ENCODE measurements at places on chromosomes 5 and 9.

GRCh38 chr9:136814725-136815421 lies 7.1 kb downstream of the RABL6 start:
- DNase-seq: no peak

GRCh38 chr9:8622871-8623270 lies 823.3 kb upstream of the DMAC1 start:
- DNase-seq: no peak

GRCh38 chr9:132885720-132886333 lies 7.1 kb downstream of the SPACA9 start:
- DNase-seq: no peak

GRCh38 chr5:75167345-75167744 lies 69.3 kb downstream of the ANKRD31 start:
- no peak for DNase-seq

- no peak for DNase-seq
Measured at GRCh38 chr9:28007097-28007817, 434.0 kb upstream of the C9orf72 start.

GRCh38 chr5:77761606-77762005 lies 14.5 kb downstream of the TBCA start:
- DNase-seq: no peak

GRCh38 chr5:34585601-34586104 lies 70.5 kb upstream of the RAI14 start:
- DNase-seq: no peak

- DNase-seq: no peak
Measured at GRCh38 chr5:36073595-36074216, 7.0 kb upstream of the UGT3A2 start.

GRCh38 chr9:138051586-138052321 lies 174.2 kb downstream of the CACNA1B start:
- DNase-seq: no peak

DNA sequence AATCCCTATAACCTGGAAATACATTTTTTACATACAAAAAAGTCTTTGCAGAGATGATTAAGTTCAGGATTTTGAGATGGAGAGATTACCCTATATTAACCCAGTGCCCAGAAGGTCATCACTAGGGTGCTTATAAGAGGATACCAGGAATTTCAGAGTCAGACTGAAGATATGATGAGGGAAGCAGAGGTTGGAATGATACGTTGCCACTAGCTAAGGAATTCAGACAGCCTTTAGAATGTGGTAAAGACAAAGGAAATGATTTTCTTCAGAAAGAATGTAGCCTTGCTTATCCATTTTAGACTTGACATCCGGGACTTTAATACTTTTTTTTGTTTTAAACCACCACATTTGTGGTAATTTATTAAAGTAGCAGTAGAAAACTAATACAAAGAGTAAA lies 2176.8 kb upstream of the C9orf72 start:
- no peak for DNase-seq

- DNase-seq: no peak
Measured at GRCh38 chr5:141420855-141421488, at the start of gene PCDHGA11. Gene PCDHGA11, plus strand, starts transcription at chr5:141421051. Its CDS starts 177 bp downstream, at chr5:141421228.

DNA sequence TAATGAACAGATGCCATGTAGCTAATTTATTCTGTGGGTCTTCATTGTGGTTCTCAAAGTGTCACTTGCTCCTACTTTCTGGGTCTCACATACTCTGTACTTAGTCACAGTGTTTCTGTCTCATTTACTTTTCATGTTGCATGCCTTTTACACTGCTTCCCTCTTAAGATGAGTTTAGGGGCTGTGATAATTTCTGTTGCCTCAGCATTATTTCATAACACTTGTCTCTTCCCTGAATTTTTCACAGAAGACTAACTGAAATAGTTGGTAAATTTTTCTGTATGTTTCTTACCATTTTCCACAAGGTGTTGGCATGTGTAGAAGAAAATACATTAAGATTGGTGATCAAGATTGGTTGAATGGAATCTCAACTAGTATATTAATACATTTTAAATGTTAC lies 59.6 kb downstream of the DENND4C start:
- no peak for DNase-seq

DNA sequence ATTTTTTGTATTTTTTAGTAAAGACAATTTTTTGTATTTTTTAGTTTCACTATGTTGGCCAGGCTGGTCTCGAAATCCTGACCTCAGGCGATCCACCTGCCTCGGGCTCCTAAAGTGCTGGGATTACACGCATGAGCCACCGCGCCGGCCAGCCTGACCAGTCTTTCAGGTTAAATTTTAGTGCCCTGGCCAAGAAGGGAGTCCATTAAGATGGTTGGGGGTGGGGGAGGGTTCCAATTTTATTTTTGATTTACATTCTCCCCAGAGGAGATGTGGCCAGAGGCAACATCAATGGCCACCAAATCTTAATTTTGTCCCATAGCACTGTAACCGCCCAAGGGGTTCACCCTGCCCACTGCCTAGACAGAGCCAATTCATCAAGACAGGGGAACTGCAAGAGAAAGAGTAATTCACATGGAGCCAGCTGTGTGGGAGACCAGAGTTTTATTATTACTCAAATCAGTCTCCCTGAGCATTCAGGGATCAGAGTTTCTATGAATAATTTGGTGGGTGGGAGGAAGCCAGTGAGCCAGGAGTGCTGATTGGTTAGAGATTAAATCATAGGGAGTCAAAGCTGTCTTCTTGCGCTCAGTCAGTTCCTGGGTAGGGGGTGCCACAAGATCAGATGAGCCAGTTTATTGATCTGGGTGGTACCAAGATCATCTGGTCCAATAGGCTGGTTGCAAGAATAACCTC lies 24.7 kb downstream of the TBCA start:
- DNase-seq: no peak

DNA sequence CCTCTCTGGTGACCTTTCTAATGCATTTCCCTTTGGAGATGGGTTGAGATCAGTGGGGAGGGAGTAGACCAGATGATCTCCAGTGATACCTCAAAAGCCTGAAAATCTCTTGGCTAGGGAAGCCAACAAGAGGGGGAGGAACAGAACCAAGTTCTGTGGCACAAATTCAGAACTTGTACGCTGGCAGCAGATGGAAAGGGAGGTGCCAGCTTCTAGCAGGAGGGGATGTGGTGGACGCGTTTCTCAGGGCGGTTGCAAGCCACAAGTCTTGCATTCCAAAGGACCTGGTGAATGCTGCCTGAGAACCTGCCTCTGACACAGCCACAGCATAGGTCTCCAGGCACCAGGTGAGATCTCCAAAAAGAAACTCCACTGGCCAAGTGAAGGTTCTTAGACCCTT lies 13.4 kb downstream of the SLIT3 start:
- DNase-seq: no peak

DNA sequence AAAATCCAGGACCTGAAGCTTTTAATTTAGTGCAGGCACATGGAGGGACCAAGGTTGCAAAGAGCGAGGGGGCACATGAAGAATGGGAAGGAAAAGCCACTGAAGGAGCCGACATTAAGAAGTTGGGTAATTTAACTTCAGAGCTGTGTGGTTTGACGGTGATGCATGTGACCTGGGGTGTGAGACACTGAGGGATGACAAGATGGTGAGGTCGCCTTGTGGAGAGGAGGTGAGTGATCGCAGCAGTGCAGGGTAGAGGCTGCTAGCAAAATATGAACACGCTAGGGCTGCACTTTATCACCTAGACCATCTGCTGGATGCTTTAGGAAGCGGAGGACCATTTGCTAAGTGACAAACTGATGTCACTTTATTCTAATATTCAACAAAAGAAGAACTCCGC lies 339.0 kb upstream of the KIF2A start:
- DNase-seq: no peak

- no peak for DNase-seq
Measured at GRCh38 chr5:158152136-158152535, 293.2 kb upstream of the CLINT1 start.

GRCh38 chr9:73548201-73548600 lies 396.5 kb downstream of the ANXA1 start:
- DNase-seq: peak; percentile 3

DNA sequence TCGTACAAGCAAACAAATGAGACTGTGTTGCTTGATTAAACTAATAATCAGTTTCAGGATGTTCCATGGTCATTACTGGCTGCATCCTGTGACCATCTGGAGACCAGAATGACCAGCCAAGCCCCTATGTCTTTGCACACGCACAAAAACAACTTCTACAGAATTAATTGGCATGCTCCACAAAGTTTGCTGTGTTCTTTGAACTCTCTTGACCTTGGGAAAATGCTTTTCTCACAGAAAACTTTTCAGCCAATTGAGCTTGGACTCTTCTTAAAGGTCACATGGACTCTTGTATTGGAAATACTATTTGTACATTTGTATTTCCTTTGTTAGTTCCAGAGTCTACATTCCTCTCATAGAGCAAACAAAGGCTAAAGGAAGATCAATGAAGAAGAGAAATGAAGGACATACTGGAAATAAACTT lies 147.8 kb downstream of the ARRDC3 start:
- no peak for DNase-seq

DNA sequence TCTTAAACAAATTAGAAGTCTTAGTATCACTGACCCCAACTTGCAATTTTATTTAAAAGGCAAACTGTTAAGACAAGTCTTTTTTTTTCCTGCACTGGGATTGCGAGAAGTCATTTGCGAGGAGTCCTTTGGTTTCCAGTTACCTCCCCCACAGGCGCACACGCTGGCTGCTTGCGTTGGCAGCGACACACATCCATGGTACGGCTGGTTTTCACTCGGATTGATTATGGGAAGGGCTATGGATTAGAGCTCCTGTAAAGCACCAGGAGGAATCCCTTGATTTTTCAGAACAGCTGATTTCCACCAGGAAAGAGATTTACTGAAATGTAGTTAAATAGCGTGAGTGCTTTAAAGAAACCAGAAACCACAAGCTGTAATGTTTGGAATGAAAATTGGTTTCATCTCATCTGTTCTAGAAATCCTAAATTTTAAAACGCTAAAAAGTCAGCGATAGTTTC lies 737 bp downstream of the SLC1A3 start:
- no peak for DNase-seq

DNA sequence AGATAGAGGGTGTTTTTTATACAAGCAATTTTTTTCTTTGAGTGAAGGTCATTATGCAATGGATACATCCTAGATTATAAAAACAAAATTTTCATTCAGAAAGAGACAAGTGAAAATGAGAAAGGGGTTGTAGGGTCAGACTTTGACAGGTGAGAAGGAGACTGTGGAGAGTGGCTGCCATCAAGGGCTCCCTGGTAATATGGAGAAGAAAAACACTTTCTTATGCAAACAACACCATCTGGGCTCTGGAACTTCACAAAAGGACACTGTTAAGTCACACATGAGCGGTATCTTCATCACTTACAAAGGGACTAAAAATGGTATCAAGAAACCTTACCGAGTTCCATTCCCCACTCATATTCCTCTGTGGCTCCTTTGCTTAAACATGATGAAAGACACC lies 23.5 kb downstream of the C7 start:
- DNase-seq: no peak

GRCh38 chr5:124922255-124922975 lies 176.0 kb upstream of the ZNF608 start:
- no peak for DNase-seq

DNA sequence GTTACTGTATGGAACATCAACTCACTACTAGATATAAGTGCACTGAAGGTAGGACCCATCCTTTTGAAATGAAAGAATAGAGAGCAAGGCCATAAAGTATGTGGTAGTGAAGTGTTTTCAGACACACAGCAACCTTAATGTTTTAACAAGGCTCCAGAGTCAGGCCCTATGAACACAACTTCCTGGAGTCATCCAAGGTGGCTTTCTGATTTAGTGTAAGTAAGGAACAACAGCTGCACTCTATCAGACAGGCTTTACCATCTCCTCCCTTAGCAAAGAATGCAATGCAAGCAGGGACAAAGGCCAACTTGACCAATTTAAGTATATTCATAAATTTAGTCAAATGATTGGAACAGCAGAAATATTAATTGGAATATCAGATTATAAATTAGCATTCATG lies 90.1 kb downstream of the MPDZ start:
- DNase-seq: no peak

GRCh38 chr5:172691886-172692285 lies 50.8 kb downstream of the NEURL1B start:
- DNase-seq: no peak

GRCh38 chr5:91219091-91219802 lies 163.9 kb downstream of the ARRDC3 start:
- no peak for DNase-seq

- no peak for DNase-seq
Measured at GRCh38 chr5:83364312-83365299, 106.9 kb upstream of the VCAN start.

DNA sequence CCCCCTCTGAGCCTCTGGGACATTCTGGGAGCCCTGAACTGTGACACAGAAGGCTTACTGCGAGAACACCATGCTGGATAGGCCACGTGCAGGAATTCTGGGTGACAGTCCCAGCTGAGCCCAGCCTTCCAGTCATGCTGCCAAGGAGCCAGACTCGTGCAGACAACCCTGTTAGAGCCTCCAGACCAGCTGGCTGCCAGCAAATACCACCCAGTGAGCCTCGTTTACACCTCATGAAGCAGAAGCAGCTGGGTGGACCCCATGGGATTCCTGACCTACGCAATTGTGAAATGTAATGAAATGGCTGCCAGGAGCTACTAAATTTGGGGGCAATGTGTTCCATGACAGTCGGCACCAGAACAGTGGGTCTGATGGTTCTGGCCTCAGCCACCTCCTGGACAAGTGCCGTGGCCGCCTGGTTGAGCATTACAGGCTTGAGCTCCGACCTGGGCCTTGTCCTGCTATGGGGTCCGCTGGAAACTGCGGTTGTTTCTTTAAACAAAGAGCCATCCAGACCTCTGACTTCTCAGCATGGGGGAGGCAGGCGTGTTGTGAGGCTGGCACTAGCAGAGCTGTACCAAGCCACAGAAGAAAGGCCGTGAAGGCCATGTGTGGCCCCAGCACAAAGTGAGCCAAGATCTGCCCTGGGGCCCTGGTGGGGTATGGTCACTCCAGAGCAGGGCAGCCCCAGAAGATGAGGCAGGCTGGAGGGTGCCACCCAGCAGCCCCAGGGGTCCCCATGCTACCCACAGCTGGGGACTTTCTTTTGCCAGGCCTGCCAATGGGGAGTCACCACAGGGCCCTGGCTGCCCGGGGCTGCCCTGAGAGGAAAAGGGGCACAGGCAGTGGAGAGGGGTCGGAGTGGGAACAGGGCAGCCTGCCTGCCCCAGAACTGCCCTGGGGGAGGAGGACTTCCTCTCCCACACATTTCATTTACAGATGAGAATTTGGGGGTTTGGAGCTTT lies 19.3 kb upstream of the RXRA start:
- no peak for DNase-seq

GRCh38 chr5:96176022-96176421 lies 214.4 kb upstream of the ELL2 start:
- no peak for DNase-seq

DNA sequence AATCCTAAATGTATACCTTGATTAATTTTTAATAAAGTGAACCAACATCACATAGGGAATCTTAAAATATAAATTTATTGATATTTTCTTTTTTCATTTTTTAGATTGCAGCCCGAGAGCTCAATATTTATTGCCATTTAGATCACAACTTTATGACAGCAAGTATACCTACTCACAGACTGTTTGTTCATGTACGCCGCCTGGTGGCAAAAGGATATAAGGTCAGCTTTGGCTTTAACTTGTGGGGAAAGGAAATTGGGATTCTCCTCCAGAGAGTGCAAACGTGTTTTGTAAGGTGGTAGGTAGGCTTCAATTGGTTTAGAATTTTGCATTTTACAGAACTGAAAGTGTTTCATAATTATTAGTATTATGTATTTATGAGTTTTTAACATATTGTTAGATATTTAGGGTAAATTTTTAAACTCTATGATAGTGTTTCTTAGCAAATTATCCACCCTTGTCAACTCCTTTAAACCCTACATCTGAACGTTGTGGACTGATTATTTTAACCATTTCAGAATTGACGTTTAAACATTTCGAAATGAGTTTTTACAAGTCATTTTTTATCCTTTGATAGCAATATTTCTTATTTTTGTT lies 17.5 kb upstream of the DHFR start:
- DNase-seq: peak; percentile 15

Measured in nucleus accumbens (tissue), 56 donors.